ENCODE measurements at places on chromosomes 5 and 9. TPM values are rescaled to one million over a fixed set of nuclear protein-coding genes. Genes with fewer than 3 reads are reported as not detected.
A peak's percentile ranks its signal among the peaks of the same experiment; 100 is the strongest.

Gene CBY3
- 2.1 TPM for total RNA-seq

DNA sequence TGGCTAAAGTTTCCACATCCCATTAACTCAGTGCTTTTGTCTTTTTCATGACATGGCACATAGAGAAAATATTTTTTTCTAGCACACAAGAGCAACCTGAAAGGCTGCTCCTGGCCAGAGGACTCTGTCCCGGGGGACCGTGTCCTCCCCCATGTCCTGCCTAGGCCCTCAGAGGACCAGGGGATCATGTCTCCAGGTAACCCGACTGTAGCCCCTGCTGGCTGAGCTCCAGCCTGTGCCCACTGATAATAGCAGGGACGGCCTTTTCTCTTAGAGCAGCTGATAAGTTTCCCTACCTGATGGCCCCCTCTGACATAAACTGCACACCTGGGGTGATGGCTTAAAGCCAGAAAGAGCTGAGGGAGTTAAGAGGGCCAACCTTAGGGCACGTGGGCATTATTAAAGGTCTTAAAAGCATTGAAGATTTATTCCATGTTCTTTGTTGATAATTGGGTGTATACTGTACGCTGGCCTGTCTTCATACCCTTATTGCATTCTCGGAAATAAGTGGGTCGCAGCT, 5.9 kb downstream of the HDHD3 start:
- H3K27ac ChIP-seq: no peak overlapping the region
- H3K27me3 ChIP-seq: no peaks in the 10 kb centered on the region
- no peaks in the 10 kb centered on the region for H3K36me3 ChIP-seq
- no peak overlapping the region for H3K4me3 ChIP-seq
- no peak for DNase-seq

DNA sequence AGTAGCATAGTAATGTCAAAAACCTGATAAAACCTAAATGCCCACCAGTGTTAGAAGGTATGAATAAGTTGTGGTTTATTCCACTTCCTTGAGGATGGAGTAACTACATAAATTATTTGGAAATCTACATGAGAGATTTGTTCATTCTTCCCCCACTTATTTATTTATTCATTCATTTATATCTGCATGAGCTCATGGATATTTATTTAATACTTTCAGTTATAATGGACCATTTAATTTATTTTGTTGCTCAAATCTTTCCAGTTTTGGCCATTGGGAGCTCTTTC, 223.8 kb upstream of the S1PR3 start:
- no peaks in the 10 kb centered on the region for H3K36me3 ChIP-seq
- no peak overlapping the region for H3K4me3 ChIP-seq
- H3K4me1 ChIP-seq: no peaks in the 10 kb centered on the region
- DNase-seq: no peak

DNA sequence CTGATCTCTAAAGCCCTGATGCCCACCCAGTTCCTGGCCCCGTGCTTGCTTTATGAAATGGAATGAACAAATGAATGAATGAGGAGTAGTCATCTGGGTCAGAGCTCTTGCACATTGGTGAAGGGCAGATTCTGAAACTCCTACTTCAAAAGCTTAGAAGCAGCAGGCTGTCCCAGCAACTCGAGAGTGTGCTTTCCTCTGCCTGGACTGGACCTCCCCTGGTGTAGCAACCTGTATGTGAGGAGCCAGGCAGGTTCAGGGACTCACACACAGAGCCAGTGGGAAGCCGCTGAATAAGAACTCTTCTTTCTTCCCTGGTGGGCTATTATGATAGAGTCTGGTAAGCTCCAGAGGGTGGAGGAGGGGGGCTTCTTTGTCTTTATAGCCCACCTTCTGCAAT, 396.4 kb downstream of the CDK5RAP2 start:
- H3K4me1 ChIP-seq: no peaks in the 10 kb centered on the region
- DNase-seq: no peak
- H3K4me3 ChIP-seq: no peak overlapping the region
- H3K27ac ChIP-seq: no peak overlapping the region
- H3K36me3 ChIP-seq: no peaks in the 10 kb centered on the region

Gene SPINK6
- total RNA-seq: not detected

- no peaks in the 10 kb centered on the region for H3K36me3 ChIP-seq
- H3K4me3 ChIP-seq: no peak overlapping the region
- H3K4me1 ChIP-seq: no peaks in the 10 kb centered on the region
- no peak for DNase-seq
These were observed 175.1 kb upstream of the PITX1 start for GRCh38 chr5:135208903-135209721.

Gene GRXCR2
- total RNA-seq: not detected

Gene LRRC19
- total RNA-seq: 1.5 TPM

Gene CD72
- total RNA-seq: 8.8 TPM

DNA sequence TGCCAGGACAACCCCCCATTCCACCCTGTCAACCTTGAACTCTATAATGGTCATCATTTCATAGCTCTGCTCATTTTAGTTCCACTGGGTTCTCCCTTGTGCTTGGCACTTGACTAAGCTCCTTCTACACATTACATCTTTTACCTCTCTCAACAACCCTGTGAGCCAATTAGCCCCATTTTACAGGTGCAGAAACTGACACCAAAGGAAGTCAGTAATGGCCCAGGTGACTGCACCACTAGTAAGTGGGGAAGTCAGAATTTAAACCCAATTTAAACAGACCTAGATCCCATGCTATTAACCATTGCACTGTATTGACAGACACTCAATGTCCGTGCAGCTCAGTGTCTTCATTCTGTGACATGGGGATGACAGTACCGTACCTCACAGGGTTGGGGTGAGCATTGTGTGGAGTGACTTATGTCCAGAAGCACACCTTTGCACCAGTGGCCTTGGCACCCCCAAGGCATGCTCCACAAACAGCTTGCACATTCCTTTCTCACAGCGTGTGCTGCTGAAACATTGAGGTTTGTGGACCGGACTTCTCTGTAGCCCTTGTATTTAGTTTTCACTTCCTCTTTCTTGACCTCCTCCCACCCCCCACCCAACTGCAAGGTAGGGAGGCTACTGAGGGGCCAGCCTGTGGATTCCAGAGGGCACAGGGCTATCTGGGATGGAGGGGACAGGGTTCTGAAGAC, 23.1 kb downstream of the IRF1 start:
- DNase-seq: no peak
- no peak overlapping the region for H3K4me3 ChIP-seq
- peak overlapping the region; percentile 70 for H3K27ac ChIP-seq
- H3K27me3 ChIP-seq: no peaks in the 10 kb centered on the region

Gene OR1J2
- not detected for total RNA-seq

DNA sequence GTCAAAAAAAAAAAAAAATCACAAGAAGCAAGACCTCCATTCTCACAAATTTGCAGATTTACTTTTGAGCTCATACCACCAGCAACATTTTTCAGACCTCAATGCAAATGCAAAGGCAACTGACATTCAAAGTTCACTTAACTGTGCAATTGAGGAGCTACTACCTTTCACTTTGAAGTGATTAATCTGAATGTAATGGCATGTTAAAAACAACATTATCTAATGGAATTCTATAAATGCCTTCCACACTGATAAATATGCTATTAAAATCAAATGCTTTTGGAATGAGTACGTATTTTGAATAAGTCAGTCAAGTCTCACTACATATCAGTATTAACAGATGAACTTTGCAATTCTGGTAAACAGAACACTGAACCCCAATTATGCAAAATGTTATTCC, 32.3 kb downstream of the UBQLN1 start:
- no peak overlapping the region for H3K4me3 ChIP-seq
- no peaks in the 10 kb centered on the region for H3K4me1 ChIP-seq
- H3K36me3 ChIP-seq: peaks cover 12% of the 10 kb centered on the region
- no peak for DNase-seq
- no peaks in the 10 kb centered on the region for H3K27me3 ChIP-seq

Gene IL31RA
- not detected for total RNA-seq

GRCh38 chr9:13369431-13369830, 89.9 kb upstream of the MPDZ start:
- no peak overlapping the region for H3K27ac ChIP-seq
- no peaks in the 10 kb centered on the region for H3K27me3 ChIP-seq
- no peak for DNase-seq
- no peaks in the 10 kb centered on the region for H3K4me1 ChIP-seq

- no peak overlapping the region for H3K4me3 ChIP-seq
- no peaks in the 10 kb centered on the region for H3K36me3 ChIP-seq
- no peak overlapping the region for H3K27ac ChIP-seq
- DNase-seq: no peak
- peaks cover 4% of the 10 kb centered on the region for H3K27me3 ChIP-seq
- peaks cover 17% of the 10 kb centered on the region for H3K4me1 ChIP-seq
These were observed 6.5 kb downstream of the GAS1 start for GRCh38 chr9:86940774-86941173.

DNA sequence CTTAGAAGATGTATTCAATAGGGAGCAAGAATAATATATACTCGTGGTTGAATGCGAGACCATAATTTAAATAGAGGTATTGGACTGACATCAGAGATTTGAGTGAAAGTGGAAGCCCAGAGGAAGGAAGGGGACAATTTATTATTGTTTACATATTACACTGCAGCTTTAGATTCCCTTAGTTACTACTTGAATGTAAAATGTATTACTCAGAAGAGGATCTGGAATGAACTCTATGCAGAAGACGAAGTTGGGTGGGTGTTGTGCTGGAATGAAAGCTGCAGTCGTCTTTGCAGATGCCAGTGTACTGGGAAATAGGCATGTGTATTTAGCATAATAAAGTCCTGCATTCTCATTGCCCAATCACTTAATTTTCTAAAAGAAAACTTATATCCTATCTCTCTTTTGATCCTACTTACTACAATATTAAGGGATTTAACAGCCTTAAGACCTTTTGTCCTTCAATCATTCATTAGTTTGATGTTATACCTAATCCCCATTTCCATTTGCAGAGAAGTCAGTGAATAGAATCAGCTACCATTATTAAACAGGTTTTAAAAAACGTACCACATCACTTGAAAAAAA, 570.7 kb upstream of the WWC1 start:
- DNase-seq: no peak
- H3K27ac ChIP-seq: no peak overlapping the region
- H3K27me3 ChIP-seq: no peaks in the 10 kb centered on the region
- H3K4me3 ChIP-seq: no peak overlapping the region
- H3K4me1 ChIP-seq: no peaks in the 10 kb centered on the region

GRCh38 chr5:9713356-9713755, 83.2 kb upstream of the TAS2R1 start:
- no peak overlapping the region for H3K4me3 ChIP-seq
- no peaks in the 10 kb centered on the region for H3K4me1 ChIP-seq
- no peak for DNase-seq
- H3K36me3 ChIP-seq: no peaks in the 10 kb centered on the region

DNA sequence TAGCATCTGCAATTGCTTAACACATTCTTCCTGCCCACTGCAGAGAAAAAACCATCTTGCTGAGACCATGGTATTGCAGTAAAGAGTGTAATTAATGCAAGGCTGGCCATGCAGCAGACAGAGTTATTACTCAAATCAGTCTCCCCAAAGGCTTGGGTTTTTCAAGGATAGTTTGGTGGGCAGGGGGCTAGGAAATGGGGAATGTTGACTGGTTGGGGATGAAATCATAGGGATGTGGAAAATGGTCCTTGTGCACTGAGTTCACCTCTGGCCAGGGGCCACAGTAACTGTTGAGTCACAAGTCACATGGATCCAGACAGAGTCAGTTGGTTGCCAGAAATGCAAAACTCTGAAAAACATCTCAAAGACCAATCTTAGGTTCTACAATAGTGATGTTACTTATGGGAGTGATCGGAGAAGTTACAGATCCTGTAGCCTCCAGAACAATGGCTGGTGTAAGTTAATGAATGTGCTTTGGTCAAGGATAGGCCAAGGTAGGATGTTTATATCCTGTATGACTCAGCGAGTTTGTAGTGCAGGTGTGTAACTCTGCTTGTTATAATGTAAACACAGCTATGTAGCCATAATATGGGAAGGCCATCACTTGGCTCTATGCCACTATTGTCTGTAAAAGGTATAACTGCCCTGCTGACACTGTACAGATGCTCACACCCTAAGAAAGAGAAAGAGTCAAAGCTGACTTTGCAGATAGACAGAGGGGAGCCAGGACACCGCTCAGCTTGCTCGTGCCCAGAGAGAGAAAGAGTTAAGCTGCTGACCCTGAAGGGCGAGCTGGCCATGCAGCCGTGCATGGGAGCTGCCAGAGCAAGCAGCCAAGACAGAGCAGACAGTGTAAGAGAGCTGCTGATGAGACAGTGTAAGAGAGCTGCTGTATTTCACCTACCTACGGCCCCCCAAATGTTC, 27.2 kb downstream of the C9orf152 start:
- peak; percentile 11 for DNase-seq
- H3K36me3 ChIP-seq: no peaks in the 10 kb centered on the region

- H3K36me3 ChIP-seq: no peaks in the 10 kb centered on the region
- no peak overlapping the region for H3K27ac ChIP-seq
- no peaks in the 10 kb centered on the region for H3K4me1 ChIP-seq
- no peak for DNase-seq
- H3K4me3 ChIP-seq: no peak overlapping the region
- no peaks in the 10 kb centered on the region for H3K27me3 ChIP-seq
These were observed 103.0 kb downstream of the GLIS3 start for GRCh38 chr9:4196886-4197285.

GRCh38 chr9:128242124-128242523, 33.7 kb downstream of the GOLGA2 start:
- no peak overlapping the region for H3K4me3 ChIP-seq
- H3K36me3 ChIP-seq: no peaks in the 10 kb centered on the region
- H3K27me3 ChIP-seq: no peaks in the 10 kb centered on the region

- no peaks in the 10 kb centered on the region for H3K27me3 ChIP-seq
- no peak overlapping the region for H3K27ac ChIP-seq
- H3K4me3 ChIP-seq: no peak overlapping the region
- H3K36me3 ChIP-seq: no peaks in the 10 kb centered on the region
These were observed 77.5 kb downstream of the PSD2 start for GRCh38 chr5:139872851-139873794.

GRCh38 chr5:126192226-126192625, 231.0 kb upstream of the GRAMD2B start:
- no peak for DNase-seq
- no peaks in the 10 kb centered on the region for H3K4me1 ChIP-seq
- H3K36me3 ChIP-seq: no peaks in the 10 kb centered on the region

DNA sequence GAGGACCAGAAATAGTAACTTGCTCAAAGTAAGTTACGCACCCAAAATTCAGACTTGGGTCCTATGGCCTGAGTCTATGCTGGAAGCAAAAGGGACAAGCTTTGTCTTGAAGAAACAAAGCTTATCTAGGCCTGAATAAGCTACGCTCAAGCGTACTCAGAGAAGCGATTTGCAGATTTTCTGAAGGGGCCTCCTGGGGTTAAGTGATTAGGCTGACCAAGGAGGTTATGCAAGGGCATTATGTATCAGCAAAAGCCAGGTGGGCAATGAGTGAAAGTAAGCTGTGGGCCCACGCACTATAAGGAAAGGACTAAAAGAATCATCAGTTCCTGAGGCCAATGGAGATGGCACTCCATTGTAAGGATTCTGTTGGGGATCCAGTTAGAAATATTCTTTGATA, 122.1 kb downstream of the SNX18 start:
- no peak overlapping the region for H3K27ac ChIP-seq
- no peak for DNase-seq
- H3K4me3 ChIP-seq: no peak overlapping the region

Gene HTR1A
- not detected for total RNA-seq

Gene ANKRD34B
- 0.14 TPM for total RNA-seq

Gene PPP3R2
- not detected for total RNA-seq
